Mesothelial cell of epicardium (in vitro differentiated cells): ENCODE measurements at places on chromosomes 2 and 18.

- no peak overlapping the region for H3K4me3 ChIP-seq
- DNase-seq = no peak
- H3K27me3 ChIP-seq = no peaks in the 10 kb centered on the region
- no peaks in the 10 kb centered on the region for H3K36me3 ChIP-seq
- no peak overlapping the region for H3K27ac ChIP-seq
These were observed 124.9 kb upstream of the PIEZO2 start for GRCh38 chr18:11274144-11274794.

GRCh38 chr18:5393779-5394178 is 98.3 kb upstream of the ZBTB14 start:
- H3K27me3 ChIP-seq = no peaks in the 10 kb centered on the region
- no peak overlapping the region for H3K4me3 ChIP-seq
- no peak overlapping the region for H3K27ac ChIP-seq
- H3K36me3 ChIP-seq = peaks cover 44% of the 10 kb centered on the region
- no peaks in the 10 kb centered on the region for H3K4me1 ChIP-seq

- no peak overlapping the region for H3K4me3 ChIP-seq
- DNase-seq = no peak
- no peak overlapping the region for H3K27ac ChIP-seq
These were observed 41.3 kb downstream of the SH2D6 start for GRCh38 chr2:85459771-85460170.

DNA sequence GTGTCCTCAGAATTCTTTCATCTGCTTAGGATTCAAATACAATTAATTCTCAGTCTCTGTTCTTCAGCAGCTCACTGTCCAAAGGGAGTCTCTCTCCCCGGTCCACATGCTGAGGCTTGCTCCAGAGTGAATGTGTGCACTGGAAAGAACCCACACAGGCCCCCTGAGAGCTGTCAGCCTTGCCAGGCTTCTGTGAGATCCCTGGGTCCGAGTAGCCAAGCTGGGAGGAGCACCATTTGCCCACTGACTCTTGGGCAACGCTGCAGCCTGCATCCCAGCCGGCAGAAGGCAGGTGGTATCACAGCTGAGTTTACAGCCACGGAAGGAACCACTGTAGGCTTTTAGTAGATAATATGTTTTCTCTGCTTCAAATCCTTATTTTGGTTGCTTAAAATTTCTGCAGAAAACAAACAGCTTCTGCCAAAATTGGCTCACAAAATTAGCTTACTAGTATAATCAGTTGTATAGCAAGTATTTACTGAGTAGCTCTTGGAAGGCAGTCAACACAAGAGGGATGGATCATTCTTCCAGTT is 21.4 kb upstream of the LTBP1 start:
- no peak overlapping the region for H3K4me3 ChIP-seq
- H3K27ac ChIP-seq = no peak overlapping the region
- H3K36me3 ChIP-seq = no peaks in the 10 kb centered on the region

- H3K4me3 ChIP-seq = no peak overlapping the region
- DNase-seq = no peak
- peaks cover 27% of the 10 kb centered on the region for H3K4me1 ChIP-seq
- no peaks in the 10 kb centered on the region for H3K27me3 ChIP-seq
- H3K27ac ChIP-seq = no peak overlapping the region
These were observed 140.1 kb downstream of the HDAC4 start for GRCh38 chr2:239260546-239261327.

DNA sequence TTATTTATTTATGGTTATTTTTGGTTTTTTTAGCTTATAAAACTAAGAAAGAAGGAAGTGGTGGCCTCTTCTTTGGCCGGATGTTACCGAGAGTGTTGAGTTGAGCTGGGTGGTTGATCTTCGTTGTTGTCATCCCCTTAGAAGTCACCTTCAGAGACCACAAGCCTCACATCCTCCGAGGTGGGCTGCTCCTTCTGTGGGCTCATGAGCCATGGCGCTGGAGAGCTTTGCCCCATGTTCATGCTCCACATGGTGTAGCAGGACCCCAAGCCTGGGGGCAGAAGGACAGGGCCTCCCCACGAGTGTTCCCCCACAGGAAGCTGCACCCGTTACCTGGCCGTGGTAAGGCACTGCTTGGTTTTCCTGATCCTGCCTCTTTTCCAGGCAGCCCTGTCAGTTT is 23.4 kb downstream of the SNTG2 start:
- H3K4me1 ChIP-seq = peaks cover 22% of the 10 kb centered on the region
- H3K4me3 ChIP-seq = no peak overlapping the region
- no peaks in the 10 kb centered on the region for H3K36me3 ChIP-seq
- H3K27me3 ChIP-seq = peaks cover 63% of the 10 kb centered on the region

DNA sequence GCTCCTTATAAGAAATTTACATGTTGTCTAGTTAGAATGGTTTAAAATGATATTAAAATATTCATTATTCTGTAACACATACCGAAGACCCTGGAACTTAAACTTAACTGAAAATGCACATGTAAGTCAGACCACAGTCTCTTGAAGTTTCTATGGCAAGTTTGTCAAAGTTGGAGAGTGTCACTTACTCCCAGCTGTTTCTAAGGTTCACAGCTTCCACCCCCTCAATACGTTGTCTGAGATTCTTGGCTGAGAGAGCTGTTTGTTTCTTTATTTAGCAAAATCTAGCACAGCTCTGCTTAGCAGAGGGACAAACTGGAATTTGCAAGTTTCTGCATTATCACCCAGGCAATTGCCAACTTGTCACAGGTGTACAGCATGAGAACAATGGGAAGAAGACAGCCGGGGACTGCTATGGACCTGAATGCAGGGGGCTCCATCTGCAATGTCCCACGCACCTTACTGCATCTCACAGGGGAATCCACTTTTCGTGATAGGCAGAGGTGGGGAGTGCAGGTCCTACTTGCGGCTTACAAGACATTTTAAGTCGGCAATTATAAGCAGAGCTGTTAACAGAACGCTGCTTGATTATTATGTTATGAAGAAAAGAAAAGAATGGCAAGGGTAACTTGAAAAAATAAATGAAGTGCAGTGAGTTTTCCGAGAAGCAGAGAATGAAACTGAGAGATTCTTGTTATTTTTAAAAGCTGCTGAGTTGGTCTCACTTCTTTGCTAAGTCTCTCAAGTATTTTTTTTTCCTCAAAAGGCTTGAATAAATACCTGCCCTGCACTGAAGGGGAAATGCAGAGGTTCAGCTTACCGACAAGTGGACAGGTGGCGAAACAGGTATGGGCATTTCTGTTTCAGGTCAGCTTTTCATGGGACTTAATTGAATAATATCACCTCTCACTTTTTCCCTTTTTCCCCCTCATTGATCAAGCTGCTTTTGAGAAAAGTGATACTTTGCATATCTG is 1072.1 kb upstream of the FANCL start:
- no peak for DNase-seq
- no peaks in the 10 kb centered on the region for H3K36me3 ChIP-seq
- H3K27ac ChIP-seq = no peak overlapping the region
- H3K4me1 ChIP-seq = peaks cover 6% of the 10 kb centered on the region
- H3K4me3 ChIP-seq = no peak overlapping the region

GRCh38 chr2:189580241-189580651 is 340 bp downstream of the SLC40A1 start:
- no peaks in the 10 kb centered on the region for H3K27me3 ChIP-seq
- H3K4me1 ChIP-seq = peaks cover 71% of the 10 kb centered on the region
- H3K27ac ChIP-seq = peak overlapping the region; percentile 83
- peaks cover 7% of the 10 kb centered on the region for H3K36me3 ChIP-seq
